ENCODE measurements at places on chromosomes 13 and 19.

GRCh38 chr13:97932036-97932435 is 21.4 kb upstream of the IPO5 start:
- DNase-seq: no peak

DNA sequence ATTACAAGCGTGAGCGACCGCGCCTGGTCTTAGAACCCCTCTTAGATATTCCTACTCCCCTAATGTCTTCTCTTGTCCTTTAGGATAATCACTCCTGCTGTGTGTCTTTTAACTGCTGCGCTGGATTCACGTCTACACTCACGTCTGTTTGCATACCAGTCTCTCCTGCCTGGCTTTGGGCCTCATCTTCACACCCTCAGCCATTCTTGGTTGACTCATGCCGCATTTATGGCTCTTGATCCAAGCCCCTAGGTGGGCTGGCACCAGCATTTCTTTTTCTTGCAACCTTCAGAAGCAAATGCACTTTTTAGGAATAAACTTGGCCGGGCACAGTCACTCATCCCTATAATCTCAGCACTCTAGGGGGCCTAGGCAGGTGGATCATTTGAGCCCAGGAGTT is 22.7 kb downstream of the MYO9B start:
- DNase-seq: no peak

GRCh38 chr19:33283589-33283988 is 18.7 kb downstream of the CEBPA start:
- no peak for DNase-seq

DNA sequence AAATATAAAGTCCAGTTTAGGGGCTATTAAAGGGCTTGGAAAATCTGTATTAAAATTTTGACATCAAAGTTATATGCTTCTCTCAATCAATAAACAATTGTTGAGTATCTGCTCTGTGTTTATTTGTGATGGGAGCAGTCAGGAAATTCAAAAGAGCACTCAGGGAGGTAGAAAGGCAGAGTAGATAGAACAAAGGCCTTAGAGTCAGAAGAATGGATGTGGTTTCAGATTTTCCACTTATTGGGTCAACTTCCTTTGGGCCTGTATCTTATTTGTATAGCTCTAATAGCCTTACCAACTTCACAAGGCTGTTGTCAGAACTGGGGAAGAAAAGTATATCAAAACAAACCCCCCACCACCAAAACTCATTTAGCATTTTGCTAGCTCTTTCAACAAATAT is 302.6 kb downstream of the SPRY2 start:
- DNase-seq: no peak

- no peak for DNase-seq
These were observed 1.2 kb downstream of the USPL1 start for GRCh38 chr13:30618930-30619279.

DNA sequence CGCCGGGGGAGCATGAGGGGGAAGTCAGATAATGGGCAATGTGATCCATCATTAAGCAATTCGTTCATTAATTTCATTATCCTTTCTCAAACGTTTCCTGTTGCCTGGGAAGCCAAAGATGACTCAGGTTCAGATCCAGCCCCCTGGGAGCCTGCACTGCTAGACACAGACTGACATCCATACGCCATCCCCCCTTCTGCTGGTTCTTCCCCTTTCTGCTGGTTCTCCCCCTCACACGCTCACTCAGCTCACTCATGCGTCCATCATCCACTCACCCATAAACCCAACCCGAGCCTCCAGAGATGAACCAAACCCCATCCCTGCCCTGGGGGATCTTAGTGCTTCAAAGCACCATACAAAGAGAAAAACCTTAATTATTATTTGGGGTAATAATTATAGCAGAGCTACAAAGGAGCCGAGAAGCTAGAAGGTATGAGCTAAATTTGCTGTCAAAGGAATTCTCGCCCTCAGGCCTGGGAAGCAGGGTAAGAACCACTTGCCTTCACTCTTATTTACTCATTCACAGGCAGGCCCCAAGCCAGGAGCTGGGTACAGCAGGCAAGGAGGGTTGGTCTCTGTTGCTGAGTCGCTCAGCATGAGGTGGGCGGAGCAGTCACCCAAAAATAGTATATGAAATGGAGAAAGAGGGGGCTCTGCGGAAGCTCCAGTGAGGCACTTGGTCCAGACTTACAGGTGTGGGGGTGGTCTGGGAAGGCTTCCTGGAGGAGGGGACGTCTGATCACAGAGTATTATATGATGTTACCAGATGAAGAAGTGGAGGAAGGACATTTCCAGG is 7.0 kb upstream of the ZNF444 start:
- DNase-seq: no peak

Measured in T-helper 1 cell (primary cell).